Esophagus squamous epithelium (tissue), 5 donors: ENCODE measurements at places on chromosomes 7 and 10.

DNA sequence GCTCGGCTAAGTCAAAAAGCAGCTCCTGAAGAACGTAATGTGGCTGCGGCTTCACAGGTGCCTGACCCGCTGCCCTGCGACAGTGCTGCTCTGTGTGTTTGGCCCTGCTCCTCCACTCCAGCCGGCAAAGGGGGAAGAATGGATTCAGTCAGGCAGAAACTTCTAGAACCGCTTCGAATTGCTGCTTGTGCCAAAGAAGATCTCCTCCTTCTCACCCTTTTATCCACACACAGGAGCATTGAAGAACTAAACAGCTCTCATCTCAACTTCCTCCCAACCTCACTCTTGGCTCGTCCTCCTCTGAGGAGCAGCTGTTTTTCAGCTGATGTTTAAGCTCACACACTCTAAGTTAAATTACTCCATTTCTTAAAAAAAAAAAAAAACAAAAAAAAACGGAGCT, 651.4 kb downstream of the INHBA start:
- H3K36me3 ChIP-seq = no peaks in the 10 kb centered on the region
- H3K27me3 ChIP-seq = no peaks in the 10 kb centered on the region
- no peaks in the 10 kb centered on the region for H3K4me1 ChIP-seq
- H3K27ac ChIP-seq = no peak overlapping the region

DNA sequence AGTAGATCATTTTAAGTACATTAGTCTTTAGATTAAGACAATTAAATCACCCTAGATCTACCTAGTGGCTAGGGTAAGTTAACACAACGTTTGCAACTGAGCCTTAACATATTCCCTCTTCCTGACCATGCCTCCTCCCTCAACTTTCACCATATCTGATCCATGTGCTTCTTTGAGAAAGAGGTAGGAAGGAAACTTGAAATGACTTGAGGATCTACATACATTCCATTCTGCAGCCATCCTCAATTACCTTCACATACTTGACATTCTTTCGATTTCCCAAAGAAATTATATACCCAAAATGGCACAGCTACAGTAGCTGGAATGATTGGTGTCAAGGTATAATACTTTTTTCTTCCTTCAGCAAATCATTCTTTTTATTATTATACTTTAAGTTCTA, 12.9 kb upstream of the SEPTIN7 start:
- no peaks in the 10 kb centered on the region for H3K4me1 ChIP-seq
- no peak overlapping the region for H3K27ac ChIP-seq
- no peaks in the 10 kb centered on the region for H3K27me3 ChIP-seq
- H3K4me3 ChIP-seq = no peak overlapping the region
- H3K36me3 ChIP-seq = no peaks in the 10 kb centered on the region

DNA sequence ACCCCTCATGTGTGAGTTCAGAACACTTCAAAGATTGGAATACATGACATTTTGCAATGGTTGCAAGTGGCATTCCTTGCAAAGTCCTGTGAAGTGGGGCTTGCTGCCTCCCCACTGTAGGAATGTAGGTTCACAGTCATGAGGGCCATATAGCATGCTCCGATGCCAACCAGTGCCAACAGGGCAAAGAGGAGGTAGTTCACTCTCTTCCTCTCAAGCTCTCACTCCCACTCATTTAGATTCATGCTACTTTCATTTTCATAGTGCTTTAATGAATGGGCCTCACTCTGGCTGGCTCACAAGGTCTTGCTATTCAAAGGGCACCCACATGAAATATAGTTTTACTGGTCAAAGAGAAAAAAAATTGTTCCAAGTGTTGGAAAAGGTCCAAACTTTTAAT, 169.9 kb upstream of the AOAH start:
- H3K4me1 ChIP-seq = no peaks in the 10 kb centered on the region
- no peaks in the 10 kb centered on the region for H3K36me3 ChIP-seq
- H3K27me3 ChIP-seq = no peaks in the 10 kb centered on the region
- no peak for DNase-seq

DNA sequence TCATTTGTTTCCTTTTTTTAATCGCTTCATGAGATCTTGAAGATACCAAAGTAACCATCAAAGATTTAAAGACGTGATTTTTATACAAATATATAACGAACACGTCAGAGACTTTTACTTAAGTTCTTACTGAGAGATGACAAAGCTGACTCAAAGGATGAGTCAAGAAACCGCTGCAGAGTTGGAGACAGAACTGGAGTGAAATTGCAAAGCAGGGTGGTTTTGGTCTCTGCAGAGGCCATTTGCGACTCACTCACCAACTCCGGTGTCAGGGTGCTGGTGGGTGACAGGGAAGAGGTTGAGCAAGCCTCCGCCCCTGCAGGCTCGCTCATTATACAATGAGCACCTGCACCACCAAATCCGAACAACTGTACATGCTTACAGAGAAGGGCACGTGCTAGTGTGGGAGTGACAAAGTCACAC, 75.2 kb downstream of the DNAJB6 start:
- no peak for DNase-seq
- H3K36me3 ChIP-seq = peaks cover 21% of the 10 kb centered on the region
- H3K4me1 ChIP-seq = no peaks in the 10 kb centered on the region
- no peaks in the 10 kb centered on the region for H3K27me3 ChIP-seq
- H3K27ac ChIP-seq = no peak overlapping the region

DNA sequence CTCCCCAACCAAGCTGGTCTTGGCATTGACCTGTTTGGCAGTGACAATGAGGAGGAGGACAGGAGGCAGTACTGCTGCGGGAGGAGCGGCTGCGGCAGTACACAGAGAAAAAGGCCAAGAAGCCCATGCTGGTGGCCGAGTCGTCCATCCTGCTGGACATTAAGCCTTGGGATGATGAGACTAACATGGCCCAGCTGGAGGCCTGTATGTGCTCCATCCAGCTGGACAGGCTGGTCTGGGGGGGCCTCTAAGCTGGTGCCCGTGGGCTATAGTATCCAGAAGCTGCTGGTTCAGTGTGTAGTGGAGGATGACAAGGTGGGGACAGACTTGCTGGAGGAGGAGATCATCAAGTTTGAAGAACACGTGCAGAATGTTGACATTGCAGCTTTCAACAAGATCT, 39.1 kb upstream of the ZNF273 start:
- no peaks in the 10 kb centered on the region for H3K27me3 ChIP-seq
- H3K4me3 ChIP-seq = no peak overlapping the region
- H3K4me1 ChIP-seq = no peaks in the 10 kb centered on the region
- H3K27ac ChIP-seq = no peak overlapping the region
- DNase-seq = no peak

DNA sequence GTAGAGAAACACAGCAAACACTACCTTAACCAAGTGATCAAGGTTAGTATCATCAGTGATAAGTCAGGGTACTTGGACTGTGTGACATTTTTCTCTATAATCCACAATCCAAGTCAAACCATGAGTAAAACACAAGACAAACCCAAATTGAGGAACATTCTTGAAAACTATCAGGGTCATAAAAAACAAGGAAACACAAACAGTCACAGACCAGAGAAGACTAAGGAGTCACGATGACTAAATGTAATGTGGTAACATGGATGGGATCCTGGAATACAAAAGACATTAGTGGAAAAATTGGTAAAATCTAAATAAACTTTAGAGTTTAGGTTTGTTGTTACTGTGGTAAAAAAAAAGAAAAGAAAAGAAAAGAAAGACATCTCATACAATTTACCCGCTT, 103.8 kb downstream of the ARMH3 start:
- no peaks in the 10 kb centered on the region for H3K36me3 ChIP-seq
- no peaks in the 10 kb centered on the region for H3K27me3 ChIP-seq
- H3K27ac ChIP-seq = no peak overlapping the region
- H3K4me3 ChIP-seq = no peak overlapping the region
- no peaks in the 10 kb centered on the region for H3K4me1 ChIP-seq

DNA sequence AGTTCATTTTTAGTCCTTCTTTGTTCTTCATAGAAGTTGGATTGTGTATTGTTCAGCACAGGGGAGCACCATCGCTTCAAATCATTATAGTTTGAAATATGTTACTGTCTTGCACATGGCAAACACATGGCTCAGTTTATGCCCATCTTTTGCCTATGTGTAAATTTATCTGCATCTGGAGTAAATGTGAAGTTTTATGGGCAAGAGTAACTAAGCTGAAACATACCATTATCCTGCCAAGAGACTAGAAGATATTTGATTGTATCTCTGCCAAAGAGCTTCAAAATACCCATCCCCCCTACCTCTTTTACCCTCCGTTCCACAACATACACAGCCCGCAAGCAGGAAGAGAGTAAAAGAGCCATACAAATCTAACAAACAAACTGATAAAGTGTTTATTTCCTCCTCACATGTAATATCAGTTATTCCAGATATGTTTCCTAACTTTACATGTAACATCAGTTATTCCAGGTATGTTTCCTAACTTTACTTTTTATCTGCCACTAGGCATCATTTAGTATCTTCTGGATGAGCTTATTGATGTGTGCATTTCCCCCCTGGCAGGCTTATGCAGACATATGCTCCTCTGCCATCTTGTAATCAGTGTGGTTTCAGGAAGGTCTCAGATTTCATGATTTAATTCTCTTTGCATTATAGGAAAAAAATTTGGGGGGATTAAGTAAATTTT, 127.7 kb downstream of the SRI start:
- DNase-seq = no peak
- H3K36me3 ChIP-seq = no peaks in the 10 kb centered on the region
- no peaks in the 10 kb centered on the region for H3K27me3 ChIP-seq

- H3K27ac ChIP-seq = no peak overlapping the region
- H3K36me3 ChIP-seq = no peaks in the 10 kb centered on the region
- no peaks in the 10 kb centered on the region for H3K4me1 ChIP-seq
- H3K4me3 ChIP-seq = no peak overlapping the region
- no peaks in the 10 kb centered on the region for H3K27me3 ChIP-seq
Measured at GRCh38 chr10:35913628-35914027, 271.5 kb upstream of the FZD8 start.

- H3K27ac ChIP-seq = no peak overlapping the region
- DNase-seq = no peak
- H3K4me3 ChIP-seq = no peak overlapping the region
Measured at GRCh38 chr10:113414543-113414942, 138.3 kb upstream of the HABP2 start.

GRCh38 chr10:2920637-2921036, 146.7 kb upstream of the PFKP start:
- H3K4me1 ChIP-seq = peaks cover 2% of the 10 kb centered on the region
- no peak for DNase-seq
- no peaks in the 10 kb centered on the region for H3K27me3 ChIP-seq
- no peak overlapping the region for H3K27ac ChIP-seq

- H3K36me3 ChIP-seq = no peaks in the 10 kb centered on the region
- no peak for DNase-seq
- H3K4me3 ChIP-seq = no peak overlapping the region
- H3K27me3 ChIP-seq = no peaks in the 10 kb centered on the region
- H3K4me1 ChIP-seq = no peaks in the 10 kb centered on the region
Measured at GRCh38 chr10:28897617-28898464, 220.5 kb downstream of the BAMBI start.

DNA sequence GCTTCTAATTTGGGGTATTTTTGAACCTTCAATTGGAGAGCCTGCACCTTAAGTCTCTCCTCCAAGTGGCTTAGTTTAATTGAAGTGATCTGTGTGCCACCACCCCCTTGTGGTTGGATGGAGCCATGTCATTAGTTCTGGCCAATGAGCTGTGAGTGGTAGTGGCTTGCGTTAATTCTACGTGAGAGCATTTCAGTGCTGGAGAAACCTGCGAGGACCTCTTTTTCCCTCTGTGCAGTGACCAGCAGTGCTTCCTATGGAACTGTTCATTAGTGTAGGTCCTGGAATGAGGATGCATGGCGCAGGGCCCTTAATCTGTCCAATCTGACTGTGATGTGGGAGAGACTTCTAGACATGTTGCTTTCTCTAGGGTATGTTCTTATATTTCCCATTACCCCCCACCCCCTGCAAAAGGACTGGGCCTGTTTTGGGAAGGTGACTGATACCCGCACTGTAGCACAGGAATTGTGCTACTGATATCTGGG, 3.8 kb downstream of the HILPDA start:
- no peak overlapping the region for H3K4me3 ChIP-seq
- H3K27ac ChIP-seq = peak overlapping the region; percentile 91
- no peak for DNase-seq

DNA sequence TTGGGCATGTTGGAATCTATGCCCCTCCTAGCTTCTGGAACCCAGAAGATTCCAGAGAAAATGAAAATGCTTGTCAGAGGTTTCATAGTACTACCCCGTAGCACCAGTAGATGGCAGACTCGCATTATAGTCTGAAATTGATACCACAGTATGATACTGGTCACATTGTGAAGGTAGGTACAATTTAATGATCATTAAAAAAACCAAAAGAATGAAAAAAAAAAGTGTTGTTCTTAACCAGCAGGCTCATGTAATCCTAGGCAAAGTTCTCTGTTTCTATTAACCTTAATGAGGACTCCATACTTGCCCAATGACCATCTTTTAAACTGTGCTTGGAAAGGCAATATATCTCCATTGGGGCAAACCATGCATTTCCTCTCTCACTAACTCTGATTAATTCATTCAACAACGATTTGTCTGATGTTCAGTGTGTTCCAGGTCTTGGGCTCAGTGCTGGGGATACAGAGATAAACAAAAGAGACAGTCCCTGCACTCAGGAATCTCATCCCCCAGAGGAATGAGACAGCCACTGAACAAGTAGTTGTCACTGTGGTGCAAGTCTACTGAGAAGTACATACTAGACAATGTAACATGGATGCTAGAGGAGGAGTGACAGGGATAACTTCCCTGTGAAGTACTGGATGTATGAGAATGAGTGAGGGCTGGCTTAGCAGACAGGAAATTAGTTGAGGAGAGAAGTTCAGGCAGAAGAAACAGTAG, 223.5 kb upstream of the PHYHIPL start:
- no peaks in the 10 kb centered on the region for H3K36me3 ChIP-seq
- no peak for DNase-seq
- no peaks in the 10 kb centered on the region for H3K27me3 ChIP-seq
- no peak overlapping the region for H3K27ac ChIP-seq
- H3K4me1 ChIP-seq = peaks cover 2% of the 10 kb centered on the region

DNA sequence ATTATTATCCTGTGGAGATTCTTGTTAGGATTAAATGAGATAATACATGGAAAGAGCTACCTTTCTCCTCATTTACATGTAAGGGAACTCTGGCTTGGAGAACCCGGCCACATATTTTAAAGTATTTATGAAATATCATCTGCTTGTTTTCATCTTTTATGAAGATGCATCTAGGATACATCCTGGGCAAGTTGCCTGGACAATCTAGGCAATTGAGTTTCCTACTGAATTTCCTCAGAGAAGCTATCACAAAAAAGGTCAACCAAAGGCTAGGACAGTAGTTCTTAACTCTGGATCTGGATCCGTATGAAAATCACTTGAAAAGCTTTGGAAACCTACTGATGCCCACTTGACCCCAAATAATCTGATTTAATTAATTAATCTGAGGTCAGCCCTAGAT, 140.7 kb downstream of the MTPAP start:
- no peaks in the 10 kb centered on the region for H3K27me3 ChIP-seq
- no peak overlapping the region for H3K4me3 ChIP-seq
- no peak overlapping the region for H3K27ac ChIP-seq
- no peaks in the 10 kb centered on the region for H3K4me1 ChIP-seq
- no peak for DNase-seq

GRCh38 chr10:22825841-22826240, 102.0 kb upstream of the ARMC3 start:
- DNase-seq = no peak
- no peak overlapping the region for H3K27ac ChIP-seq
- H3K4me1 ChIP-seq = no peaks in the 10 kb centered on the region
- no peaks in the 10 kb centered on the region for H3K27me3 ChIP-seq
- H3K36me3 ChIP-seq = no peaks in the 10 kb centered on the region
- H3K4me3 ChIP-seq = no peak overlapping the region
